ENCODE measurements at places on chromosomes 6 and 20.

DNA sequence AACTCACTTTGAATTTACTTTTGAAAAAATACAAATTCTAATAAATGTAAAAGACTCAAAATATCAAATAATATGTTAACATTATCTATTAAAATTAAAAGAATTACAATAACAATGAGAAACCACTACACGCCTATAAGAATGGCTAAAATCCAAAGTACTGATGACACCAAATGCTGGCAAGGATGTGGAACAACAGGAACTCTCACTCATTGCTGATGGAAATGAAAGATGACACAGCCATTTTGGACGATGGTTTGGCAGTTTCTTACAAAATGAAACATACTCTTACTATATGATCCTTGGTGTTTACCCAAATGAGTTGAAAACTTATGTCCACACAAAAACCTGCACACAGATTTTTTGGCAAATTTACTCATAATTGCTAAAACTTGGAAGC lies 15.6 kb upstream of the STX11 start:
- DNase-seq: no peak

DNA sequence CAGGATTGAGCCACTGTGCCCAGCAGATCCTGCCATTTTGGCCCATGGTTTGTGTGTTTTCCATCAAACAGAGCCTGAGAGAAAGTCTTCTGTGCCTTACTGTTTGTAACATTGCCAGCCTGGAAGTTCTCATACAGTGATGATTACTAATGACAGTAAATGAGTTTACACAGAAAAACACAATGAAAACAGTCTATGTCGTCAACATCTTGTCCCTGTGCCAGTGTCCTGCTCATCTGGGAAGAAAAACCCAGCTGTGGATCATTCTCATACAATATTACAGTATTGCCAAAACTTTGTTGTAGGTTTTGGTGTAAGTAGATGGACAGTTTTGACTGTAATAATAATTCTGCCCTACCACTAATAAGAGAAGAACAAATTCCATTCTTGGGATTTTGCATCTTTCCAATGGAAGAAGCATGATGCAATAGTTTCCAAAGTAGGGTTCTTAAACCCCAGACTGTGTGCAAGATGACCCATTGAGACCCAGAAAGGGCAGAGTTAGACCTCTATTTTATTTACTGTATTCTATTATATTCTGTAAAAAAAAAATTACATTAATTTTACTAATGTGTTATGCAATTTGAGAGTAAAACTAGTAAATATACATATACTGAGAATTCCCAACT lies 135.0 kb upstream of the JARID2 start:
- no peak for DNase-seq

- DNase-seq: no peak
Measured at GRCh38 chr6:13474787-13475186, 12.6 kb downstream of the GFOD1 start.

- no peak for DNase-seq
Measured at GRCh38 chr20:19380211-19380610, 167.8 kb downstream of the SLC24A3 start.

DNA sequence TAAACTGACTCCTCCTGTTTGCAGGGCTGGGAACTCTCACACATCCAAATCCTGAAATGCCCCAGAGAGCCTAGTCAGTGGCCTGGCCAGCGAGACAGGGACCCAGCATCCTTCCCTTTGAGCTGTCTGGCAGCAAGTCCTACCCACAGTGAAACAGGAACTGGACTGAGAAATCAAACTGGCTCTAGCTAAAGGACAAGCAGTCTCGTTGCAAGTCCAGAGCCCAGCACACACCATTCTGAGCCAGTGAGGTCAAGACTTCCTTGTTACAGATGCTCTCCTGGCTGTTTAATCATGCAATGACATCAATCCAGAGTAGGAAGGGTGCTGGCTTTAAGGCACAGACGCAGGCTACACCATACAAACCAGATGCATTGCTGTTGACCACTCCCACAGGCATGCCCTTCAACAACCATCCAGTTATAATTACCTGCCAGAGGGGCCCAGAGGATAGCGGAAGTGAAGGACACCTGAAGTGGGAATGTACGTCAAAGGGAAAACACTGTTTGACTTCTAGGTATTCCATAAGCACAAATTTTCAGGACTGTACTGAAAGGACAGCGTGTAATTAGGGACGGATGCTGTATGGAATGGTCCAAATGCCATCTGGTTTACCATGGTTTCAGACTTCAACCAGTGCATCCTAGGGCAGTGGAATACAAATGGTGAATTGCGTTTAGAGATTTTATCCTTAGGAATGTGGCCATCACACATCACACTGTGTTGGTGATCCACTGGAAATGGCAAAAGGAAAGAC lies 114.4 kb downstream of the SLC23A2 start:
- no peak for DNase-seq

- no peak for DNase-seq
Measured at GRCh38 chr6:128230267-128230989, 290.0 kb downstream of the PTPRK start.

DNA sequence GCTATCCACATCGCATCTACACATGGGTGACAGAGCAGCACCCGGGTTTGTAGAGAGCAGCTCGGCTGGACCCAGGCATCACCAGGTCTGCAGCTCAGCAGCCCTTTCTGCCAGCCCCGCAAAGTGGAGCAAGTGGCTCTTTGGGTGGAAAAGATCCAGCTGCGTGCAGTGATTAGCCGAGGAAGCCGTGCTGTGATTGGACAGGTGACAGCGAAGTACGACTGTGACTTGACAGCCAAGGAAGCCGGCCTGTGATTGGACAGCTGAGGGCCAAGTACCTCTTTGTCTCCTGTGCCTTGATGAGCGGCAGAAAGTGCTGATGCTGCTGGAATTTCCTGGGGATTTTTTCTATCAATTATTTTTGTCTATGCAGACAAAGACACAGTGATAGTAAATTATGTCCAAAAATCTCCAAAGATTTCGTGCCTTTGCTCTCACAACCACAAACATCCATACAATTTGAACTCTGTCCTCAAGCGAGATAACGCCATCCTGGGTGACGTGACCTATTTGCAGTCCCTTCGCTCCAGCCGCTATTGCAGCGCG lies 62.3 kb upstream of the GPR31 start:
- DNase-seq: no peak

DNA sequence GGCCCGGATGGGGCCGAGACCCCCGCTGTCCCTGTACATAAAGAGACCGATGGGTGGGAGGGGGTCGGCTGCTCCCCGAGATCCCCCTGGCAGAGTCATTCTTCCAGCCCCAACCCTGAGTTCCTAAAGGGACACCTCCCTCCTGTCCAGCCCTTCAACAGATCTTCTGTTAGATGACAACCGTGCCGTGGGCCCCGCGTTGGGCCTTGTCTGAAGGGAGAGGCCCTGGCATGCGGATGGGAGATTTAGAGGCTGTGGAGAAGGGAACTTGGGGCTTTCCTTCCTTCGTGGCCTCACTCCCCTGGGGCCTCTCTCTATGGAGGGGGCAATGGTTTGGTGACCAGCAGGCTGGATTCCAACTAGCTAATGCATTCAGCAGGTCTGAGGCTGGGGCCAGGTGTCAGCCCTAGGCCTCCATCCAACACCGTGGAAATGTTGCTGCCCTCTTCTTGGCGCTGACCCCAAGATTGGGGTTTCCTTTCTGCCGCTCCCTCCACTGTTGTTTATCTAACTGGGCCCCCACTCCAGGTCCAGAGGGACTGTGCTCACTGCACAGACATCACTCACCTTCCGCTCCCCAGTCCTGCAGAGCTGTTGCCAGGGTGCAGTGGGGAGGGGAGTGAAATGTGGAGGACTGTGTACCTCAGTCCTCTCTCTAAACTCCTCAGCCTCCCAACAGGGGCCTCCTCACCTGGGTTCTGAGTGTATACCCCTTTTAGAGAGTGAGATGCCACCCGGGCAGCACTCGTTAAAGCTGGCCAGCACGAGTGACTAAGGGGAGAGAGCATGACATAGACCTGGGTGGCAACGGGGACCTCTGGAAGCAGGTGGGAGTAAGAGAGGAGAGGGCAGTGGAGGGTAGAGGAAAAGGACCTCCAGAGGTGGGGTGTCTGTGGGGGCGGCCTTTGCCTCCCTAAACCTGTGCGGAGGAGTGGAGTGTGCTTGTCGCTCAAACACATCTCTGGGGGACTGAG lies 6.7 kb downstream of the TMEM151B start:
- DNase-seq: no peak

GRCh38 chr6:10720265-10720959 lies 2.5 kb upstream of the TMEM14C start:
- peak; percentile 37 for DNase-seq

DNA sequence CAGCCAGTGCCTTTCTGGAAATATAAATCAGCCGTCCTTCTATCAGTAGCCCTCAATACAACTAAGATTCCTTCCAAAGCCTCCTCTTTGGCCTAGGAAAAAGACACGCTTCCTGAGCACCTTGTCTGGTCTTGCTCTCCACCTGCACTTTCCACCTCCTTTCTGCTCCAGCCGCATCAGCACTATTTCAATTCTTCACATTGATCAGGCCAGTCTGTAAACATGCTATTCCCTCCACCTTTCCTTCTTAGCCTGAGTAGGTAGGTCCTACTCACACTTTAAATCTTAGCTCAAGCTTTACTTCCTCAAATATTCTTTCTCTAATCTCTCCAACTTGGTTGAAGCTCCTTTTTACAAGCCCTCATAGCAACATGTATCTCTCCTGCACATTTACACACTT lies 11.4 kb downstream of the RANBP9 start:
- no peak for DNase-seq
